ENCODE measurements at places on chromosomes 5 and 9. TPM values are rescaled to one million over a fixed set of nuclear protein-coding genes. Genes with fewer than 3 reads are reported as not detected.

NTRK2 gene
- polyA plus RNA-seq, result 17.6 TPM

TXNDC8 gene
- polyA plus RNA-seq, result not detected

PDCD1LG2 gene
- polyA plus RNA-seq, result 2.8 TPM

TMEM252 gene
- 1.0 TPM for polyA plus RNA-seq

PTBP3 gene
- 14.6 TPM for polyA plus RNA-seq

CDKN2B-AS1 gene
- polyA plus RNA-seq, result 0.15 TPM

GRCh38 chr5:180521101-180521500 is 26.9 kb downstream of the CNOT6 start:
- DNase-seq, result no peak

GRCh38 chr9:135252980-135253304 is 165.5 kb downstream of the OLFM1 start:
- DNase-seq, result no peak

DNA sequence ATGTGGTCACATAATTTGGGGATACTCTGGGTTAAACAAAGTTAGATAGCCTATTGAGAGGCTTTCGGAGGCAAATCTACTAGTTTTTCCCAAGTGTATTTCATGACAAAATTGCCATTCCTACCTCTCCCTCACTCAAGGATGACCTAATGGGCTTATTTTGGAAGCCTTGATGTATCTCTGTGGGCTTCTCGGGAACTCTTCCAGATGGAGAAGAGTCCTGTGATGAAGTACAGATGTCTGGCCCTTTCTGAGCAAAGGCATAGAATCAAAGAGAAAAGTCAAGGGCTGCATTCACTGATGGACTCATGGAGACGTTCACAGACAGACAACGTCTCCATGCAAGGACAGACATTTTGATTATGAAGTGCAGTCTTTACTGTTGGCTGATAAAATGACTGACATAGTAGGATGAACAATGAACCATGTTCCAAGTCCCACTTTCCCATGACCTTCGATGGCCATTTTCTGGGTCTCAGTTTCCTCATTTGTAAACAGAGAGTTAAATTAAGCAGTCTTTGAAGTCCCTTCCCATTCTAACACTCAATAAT is 347.2 kb upstream of the CD180 start:
- no peak for DNase-seq

DNA sequence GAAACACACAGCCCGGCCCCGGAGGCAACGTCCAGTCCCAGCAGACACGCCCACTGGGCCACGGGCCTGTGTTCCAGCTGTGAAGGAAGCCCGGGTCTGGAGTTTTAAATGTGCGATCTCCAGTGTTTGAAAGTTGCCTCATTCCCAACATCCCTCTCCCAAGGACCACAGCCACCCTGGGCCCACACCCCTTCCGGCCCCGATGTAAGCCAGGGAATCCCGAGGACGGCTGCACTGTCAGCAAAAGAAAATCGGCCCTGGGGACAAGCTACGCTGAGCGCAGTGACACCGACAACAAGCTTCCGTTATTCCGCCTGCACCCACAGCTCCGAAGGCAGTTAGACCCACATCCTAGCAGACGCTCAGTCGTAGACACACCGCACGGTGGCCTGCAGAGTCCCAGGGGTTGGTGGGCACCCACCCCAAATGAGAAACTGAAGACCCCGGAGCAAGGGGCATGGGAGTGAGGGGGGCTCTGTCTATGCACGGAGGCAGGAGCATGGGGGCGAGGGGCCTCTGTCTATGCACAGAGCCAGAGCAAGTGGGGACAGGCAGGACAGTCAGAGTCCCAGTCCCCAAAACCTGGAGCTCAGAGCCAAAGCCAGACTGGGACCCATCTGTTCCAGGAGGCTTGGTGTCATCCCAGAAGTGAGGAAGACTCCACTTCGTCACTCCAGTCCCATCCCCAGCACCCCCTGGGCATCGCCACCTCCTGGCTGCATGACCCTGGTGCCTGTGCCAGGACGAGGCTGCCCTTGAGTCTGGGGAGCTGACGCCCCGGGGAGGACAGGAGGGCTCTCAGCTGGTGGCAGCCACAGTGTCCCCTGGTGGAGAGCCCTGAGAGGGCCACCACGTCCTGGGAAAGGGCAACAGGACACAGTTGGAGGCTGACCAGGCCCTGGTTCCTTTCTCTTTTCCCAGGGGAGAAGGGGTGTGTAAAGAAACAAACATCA is 23.4 kb downstream of the GLT6D1 start:
- no peak for DNase-seq

GRCh38 chr5:53922508-53923498 is 362.4 kb downstream of the NDUFS4 start:
- no peak for DNase-seq

- DNase-seq, result no peak
Measured at GRCh38 chr5:106759581-106759980, 911.2 kb downstream of the EFNA5 start.

DNA sequence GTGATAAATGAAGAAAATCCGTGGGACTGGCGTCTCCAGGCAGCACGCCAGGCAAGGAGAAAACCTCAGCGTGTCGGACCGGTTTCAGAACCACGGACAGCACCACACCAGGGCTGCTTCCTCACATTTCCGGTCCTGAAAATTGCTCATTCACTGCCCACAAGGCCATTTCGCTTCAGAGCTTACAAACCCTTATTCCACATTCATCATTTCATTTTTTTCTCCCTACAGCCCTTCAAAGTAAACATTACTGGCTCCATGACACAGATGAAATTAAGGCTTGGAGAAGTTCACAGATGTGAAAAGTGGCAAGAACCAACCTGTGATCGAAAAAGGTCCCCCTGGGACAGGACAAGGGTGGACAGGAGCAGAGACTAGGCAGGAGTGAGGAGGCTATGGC is 1.5 kb upstream of the GPRIN1 start:
- DNase-seq, result peak; percentile 61

GRCh38 chr9:124576751-124577150 is 69.6 kb upstream of the NR5A1 start:
- no peak for DNase-seq

DNA sequence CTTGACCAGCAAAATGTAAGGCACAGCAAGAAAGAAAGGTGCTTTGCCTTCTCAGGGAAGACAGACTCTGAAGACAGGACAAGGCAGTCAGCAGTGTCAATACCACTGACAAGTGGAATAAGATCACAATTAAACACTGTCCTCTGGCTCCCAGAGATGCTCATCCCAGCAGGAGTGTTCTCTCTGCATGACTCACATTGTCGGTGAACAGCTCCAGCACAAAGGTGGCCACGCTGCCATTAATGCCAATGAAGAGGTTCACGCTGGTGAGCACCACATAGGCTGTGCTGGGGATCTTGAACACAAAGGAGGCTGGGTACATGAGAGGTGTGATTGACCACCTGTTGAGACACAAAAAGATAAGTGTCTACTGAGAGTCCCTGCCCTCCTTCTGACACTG is 31.9 kb downstream of the NIPSNAP3B start:
- DNase-seq, result no peak

DNA sequence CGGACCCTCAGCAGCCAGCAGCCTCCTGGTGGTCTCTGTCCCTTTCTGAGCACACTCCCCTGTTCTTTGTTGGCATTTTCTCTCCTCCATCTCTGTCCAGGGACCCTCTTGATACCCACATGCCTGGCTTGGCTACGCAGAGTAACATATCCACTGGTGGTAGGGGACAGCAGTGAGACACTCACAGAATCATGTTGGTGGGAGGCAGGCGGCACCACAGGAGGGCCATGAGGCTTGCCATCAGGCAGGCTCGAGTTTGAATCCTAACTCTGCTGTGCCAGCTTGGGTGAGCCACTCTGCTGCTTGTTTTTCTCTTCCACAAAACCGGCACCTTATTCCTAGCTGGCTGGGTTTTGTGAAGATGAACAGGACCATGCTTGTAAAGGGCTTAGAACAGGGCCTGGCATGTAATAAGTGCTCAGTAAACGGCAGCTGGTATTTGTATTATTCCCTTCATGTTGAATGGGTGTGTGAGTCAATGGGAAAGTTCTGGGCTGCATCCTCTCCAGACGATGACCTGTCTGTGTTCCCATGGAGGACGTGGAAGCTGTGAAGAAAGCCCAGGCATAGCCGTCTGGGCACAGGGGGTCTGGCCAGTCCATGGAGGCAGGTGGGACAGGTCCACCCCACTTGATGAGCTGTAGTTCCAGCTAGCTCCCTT is 2.3 kb downstream of the COL27A1 start:
- DNase-seq, result no peak

DNA sequence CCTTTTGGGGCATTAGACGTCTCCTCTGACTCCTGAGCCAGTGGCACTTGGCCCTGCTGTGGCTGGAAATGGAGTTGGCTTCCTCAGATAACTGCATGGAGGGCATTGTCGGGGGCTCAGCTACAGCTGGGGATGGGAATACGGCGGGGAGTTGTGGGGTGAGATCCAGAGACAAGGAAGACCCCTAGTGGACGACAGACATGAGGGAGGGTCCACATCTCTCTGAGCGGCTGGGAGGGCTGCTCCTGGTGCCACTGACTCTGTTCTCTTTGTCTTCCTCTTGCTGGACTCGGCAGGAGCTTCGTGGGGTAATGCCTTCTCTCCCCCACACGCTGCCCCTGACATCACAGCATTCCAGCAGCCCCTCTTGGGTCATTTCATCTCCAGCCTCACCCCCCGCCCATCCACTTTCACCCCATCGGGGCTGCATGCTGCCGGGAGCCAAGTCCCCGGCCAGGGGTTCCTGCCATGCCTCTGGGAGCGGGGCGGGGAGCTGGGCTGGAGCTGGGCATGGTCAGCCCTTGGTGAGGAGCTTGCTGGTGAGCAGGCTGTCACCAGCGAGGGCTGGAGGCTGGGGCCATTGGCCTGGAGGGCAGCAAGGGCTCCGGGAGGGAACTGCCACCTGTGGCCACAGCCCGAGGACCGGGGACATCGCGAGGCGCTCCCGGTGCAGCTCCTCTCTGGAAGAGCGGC is 172.3 kb downstream of the CACNA1B start:
- DNase-seq, result no peak

- DNase-seq, result no peak
Measured at GRCh38 chr5:73654819-73655318, 28.9 kb downstream of the ARHGEF28 start.

DNA sequence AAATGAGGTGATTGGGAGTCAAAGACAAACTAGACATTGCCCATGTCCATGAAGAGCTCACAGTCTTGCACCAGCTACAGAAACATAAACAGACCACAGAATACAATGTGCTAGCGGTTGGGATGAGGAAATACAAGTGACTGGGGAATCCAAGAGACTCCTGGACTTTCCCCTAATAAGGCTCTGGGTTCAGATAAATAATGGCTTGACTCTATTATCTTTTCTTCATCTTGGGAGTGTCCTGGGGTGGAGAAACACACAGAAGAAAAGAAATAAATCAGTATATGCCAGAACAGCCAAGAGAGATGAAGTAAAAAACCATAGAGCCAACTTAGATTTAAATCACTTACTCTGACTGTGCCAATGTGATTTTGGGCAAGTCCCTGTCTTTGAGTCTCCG is 227.8 kb downstream of the PAPPA start:
- DNase-seq, result no peak

GRCh38 chr5:179164331-179165311 is 104.4 kb downstream of the ZNF354C start:
- no peak for DNase-seq

All from forelimb muscle (tissue), 1 donor.